Pulmonary artery endothelial cell (primary cell): ENCODE measurements at places on chromosomes 7 and 10. TPM values are rescaled to one million over a fixed set of nuclear protein-coding genes. Genes with fewer than 3 reads are reported as not detected.

The TSPAN13 gene
- total RNA-seq: 19.4 and 24.6 TPM in 2 replicates

The TAC1 gene
- not detected in 2 replicates for total RNA-seq

- DNase-seq: no peak
Measured at GRCh38 chr10:113148071-113148825, 198.2 kb downstream of the TCF7L2 start.

DNA sequence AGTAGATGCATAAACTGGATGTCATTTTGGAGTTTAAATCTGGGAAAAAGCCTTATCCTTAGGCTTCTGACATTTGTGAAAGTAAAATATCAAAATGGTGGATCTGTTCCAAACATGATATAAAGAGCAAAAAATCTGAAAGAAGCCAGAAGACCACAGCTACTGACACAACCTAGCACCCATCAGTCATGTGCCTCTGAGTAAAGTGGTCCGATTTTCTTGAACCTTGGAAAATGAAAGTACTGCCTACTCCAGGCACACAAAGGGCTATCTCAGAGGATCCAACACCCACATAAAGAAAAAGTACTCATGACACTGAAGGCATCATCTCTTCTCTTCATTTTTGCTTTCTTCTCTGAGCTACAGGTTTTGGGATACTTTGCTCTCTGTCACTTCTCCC, 150.7 kb downstream of the KMT2E start:
- no peak for DNase-seq

DNA sequence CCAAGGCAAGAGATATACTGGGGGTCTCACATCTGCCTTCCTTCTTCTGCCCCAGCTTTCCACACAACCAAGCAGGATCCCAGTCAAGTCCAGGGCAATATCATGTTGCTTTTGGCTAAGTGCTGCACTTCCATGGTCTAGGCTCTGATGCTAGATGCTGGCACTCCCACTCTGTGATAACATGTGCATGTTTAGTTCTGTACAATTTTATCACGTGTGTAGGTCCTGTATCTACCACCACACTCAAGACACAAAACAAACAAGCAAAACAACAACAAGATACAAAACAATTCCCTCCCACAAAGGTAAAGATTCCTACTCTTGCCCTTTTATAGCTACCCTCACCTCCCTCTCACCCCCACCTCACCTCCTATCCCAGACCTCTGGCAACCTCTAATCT, 105.6 kb upstream of the HABP2 start:
- DNase-seq: no peak
